ENCODE measurements at places on chromosomes 2 and 18. TPM values are rescaled to one million over a fixed set of nuclear protein-coding genes. Genes with fewer than 3 reads are reported as not detected.

DNA sequence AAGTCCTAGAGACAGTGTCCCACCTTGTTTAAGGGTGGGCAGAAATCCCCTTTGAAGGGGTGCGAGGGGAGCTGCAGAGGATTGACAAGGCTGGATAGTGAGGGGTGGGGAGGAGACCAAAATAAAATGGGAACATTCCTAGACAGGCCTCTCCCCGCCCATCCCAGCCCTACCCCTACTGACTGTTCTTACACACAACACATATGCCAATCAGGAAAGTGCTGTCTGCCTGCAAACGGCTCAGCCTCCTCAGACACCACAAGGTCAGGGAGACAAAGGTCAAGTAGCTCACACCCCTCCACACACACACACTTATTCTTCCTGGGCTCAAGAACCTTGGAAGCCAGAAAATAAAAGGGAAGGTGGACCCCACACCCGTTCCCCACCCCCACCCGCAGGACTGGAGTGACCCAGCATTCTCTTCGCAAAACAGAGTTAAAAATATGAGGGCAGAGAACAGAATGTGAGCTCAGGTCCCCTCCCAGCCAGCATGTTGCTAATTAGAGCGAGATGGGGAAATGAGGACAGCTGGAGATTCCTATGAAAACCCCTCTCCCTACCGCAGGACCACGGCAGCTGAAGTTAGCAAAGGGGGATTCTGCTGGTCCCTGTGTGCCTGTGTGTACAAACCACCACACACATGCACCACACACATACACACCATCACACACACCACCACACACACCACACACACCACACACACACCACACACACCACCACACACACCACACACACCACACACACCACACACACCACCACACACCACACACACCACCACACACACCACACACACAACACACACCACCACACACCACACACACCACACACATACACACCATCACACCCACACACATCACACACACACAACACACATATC, 197.8 kb downstream of the TNS1 start:
- no peak for DNase-seq

DNA sequence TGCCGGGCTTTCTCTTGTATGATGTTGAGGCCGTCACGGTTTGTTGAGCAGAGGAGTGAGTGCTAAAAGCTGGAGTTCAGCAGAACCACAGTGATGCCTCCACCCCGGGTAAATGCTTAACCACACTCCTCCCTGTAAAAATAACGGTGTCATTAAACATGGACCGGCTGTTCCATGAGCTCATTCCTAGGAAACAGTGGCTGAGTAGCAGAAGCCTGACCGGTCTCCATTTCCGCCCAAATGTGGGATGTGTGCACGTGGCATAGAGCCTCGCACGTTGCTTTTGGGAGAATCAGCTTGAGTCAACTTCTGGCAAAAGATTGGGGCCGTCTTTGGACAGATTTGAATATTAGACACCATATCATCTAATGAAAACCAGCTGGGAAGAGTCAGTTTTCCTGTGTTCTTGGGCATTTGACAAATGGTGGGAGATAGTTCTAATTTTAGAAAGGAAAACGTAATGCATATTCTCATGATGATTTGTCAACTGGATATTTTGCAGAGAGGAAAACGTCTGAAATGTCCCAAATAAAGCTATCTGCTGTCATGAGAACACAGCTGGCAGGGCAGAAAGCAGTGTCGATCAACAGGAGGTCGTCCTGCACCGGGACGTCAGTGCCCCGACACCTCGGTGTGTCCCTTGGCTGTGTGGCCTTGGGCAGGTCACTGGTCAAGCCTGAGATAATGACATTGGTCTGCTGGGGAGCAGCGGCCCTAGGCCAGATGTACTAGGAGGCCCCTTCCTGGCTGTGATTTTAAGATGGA, 42.4 kb downstream of the LRRFIP1 start:
- no peak for DNase-seq

DNA sequence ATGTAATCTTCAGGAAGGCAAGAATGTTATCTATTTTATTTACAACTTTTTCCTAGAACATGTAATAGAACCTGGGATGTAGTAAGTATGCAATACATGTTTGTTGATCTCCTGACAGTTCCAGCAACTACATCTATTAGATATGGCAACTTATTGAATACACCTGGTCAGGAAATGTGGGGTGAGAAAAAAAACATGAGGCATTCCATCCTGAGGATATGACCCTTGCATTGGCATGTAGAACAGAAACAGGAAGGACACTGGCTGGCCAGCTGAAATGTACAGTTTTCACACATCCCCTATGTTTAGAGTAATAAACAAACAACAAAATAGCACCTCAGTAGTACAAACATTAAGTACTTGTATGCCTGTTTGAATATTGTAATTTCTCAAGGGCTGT, 272.6 kb upstream of the NT5C1B start:
- no peak for DNase-seq

DNA sequence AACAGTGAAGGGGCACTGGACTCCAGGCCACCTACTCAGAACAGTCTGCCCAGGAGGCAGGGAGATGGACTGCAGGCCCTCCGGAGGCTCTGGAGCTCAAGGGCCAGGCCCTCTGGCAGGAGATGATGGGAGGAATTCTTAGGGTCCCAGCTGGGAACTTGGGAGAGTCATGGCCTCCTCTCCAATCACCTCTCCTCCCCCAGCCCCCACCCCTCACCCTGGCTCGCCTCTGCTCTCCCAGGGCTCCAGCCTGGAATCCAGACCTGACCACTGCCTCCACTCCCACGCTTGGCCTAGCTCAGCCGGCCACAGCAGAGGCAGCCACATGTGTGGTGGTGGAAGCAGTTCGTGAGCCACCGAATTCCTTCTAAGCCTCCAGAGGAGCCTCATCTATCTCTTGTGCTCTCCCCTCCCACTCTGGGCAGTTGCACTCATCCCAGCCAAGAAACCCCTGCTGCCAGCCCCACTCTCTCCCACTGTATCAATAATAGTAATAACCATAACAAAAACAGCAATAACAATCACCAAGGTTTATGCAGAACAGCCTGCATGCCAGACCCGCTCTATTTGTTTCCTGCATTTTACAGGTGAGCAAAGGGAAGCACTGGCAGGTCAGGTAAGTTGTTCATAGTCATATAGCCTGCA, 67.4 kb downstream of the TNS1 start:
- DNase-seq: no peak

- DNase-seq: no peak
Measured at GRCh38 chr2:214514704-214515103, 103.8 kb downstream of the VWC2L start.

- no peak for DNase-seq
Measured at GRCh38 chr18:42654556-42654955, 460.9 kb downstream of the RIT2 start.

The KCNG2 gene
- total RNA-seq: under 0.01 TPM

GRCh38 chr2:220451438-220451837, 824.0 kb downstream of the SLC4A3 start:
- no peak for DNase-seq

The MOGAT1 gene
- not detected for total RNA-seq

The FRZB gene
- 17.1 TPM for total RNA-seq

The PDCD1 gene
- total RNA-seq: 0.41 TPM

The C2orf66 gene
- total RNA-seq: not detected

- DNase-seq: no peak
Measured at GRCh38 chr2:117851969-117852368, 37.5 kb downstream of the DDX18 start.

The EVA1A gene
- total RNA-seq: 0.41 TPM
